ENCODE measurements at places on chromosomes 16 and 17.

DNA sequence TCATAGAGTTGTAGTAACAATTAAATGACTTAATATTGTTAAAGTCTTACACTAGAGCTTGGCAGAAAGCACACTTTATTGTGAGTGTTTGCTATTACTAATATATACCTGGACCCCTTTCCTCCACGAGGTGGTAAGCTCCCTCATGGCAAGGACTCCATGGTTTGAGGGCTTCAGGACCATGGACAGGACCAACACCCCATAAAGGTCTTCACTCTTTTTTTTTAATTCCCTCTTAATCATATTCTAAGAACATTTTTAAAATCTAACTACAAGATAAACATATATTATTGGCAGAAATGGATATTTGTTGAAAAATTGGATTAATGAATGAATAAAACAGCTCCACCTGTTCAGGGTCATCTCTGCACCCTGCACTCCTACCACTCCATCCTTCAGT is 154.5 kb downstream of the CBLN1 start:
- no peak for DNase-seq

GRCh38 chr17:48022901-48023300 is 14.7 kb downstream of the COPZ2 start:
- DNase-seq = no peak

GRCh38 chr16:53865494-53865863 is 161.5 kb downstream of the FTO start:
- no peak for DNase-seq

GRCh38 chr17:42967925-42968324 is 3.7 kb upstream of the AARSD1 start:
- no peak for DNase-seq

GRCh38 chr17:21376759-21377690 is 868 bp downstream of the KCNJ12 start:
- peak; percentile 63 for DNase-seq

- no peak for DNase-seq
Observed at GRCh38 chr16:26705346-26705745, 361.4 kb upstream of the C16orf82 start.

DNA sequence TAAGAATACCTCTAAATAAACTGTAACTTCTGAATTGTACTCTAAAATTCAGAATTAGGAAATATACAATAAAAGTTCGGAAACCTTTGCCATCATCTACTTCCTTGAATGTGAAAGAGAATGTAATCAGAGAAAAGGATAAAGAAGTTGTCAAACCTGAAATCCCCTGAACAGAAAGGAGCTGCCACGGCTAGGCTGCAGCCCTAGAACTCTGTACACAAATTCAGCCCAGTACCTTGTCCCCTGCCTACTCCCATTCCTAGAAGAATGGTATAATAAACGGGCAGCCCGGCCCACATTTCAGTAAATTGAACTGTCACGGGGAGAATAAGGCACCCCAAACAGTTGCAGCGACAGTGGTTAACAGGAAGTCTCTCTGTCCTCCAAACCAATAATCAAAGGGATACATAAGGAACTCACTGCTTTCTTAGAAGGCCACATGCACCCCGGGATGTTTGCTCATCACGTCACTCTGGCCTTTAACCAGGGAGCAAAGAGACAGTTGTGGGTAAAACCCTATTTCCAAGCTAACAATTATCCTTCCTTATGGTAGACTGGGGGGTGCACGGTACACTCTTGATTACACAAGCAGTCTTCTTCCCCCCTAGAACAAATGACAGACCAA is 24.3 kb upstream of the RFFL start:
- no peak for DNase-seq

All from AG08396 (cell line).